NCI-H2081 treated with DMSO at 0.1 percent for 48 hours (cell line): ENCODE measurements at places on chromosomes 3 and 15.

DNA sequence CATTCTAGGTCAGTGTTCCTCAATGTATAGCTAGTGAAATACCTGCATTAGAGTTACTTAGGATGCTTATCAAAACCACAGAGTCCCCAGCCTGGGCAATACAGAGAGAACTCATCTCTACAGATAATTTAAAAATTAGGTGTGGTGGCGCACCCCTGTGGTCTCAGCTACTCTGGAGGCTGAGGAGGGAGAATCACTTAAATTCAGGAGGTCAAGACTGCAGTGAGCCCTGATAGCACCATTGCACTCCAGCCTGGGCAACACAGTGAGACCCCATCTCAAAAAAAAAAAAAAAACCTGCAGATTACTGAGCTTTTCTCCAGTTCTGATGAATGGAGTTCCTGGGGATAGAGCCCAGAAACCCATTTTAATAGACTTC lies 10.1 kb upstream of the MINDY2 start:
- no peak for DNase-seq

- no peak for DNase-seq
Measured at GRCh38 chr3:133606902-133607301, 33.4 kb downstream of the CDV3 start.

DNA sequence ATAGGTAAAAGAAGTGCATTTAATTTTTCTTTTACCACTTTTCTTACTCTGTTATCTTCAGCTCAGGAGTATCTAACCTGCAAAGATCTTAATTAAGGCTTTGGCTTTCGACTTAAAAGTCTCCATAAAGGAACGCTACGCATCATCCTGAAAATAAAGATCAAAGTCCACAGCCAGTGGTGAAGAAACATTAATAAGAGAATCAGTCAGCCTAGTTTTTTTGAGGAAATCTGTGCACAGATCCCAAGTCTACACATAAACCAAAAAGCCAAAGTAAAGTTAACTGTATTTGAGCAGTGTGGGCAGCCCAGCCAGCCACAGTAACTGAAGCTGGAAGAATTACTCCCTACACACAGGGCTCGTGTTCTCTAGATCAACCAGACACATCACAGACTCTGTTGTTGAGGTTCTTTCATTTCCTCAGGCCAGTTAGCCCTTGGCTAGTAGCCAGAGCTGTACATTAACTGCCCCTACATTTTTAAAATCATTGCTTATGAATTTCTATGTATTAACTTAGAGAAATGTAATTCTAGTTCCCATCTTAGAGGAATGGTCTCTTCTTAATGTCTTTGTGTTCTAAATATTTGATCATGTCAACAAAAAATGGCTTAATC lies 6.9 kb downstream of the LRRC2 start:
- no peak for DNase-seq

DNA sequence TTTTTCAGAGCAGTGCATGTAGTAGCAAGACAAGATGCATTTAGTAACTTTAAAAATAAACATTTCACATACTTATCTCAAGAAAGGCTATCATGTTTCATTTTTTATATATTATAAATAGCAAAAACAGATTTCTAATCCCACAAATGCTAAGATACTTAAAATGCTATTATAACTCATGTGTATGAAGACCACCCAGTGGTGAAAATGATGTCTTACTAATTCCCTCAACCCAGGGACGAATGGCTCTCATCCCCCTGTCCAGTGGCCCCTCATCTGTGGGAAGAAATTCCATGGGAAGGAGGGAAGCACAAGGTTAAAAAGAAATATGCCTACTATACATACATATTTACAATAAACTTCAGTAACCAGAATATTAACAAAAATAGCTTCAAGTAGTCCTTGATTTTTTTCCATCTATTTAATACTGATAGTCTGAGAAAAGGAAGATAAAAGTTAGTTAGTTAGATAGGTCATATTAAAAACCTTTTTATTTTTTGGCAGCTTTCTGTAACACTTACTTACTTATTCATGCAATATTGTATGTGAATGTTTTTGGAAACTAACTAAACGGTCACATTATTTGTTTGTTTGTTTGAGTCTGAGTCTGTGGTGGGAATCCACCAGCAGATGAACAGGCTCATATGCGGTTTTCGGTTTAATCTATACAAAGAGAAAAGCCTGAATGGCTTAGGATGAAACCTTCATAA lies 14.8 kb downstream of the NR2E3 start:
- DNase-seq: no peak

DNA sequence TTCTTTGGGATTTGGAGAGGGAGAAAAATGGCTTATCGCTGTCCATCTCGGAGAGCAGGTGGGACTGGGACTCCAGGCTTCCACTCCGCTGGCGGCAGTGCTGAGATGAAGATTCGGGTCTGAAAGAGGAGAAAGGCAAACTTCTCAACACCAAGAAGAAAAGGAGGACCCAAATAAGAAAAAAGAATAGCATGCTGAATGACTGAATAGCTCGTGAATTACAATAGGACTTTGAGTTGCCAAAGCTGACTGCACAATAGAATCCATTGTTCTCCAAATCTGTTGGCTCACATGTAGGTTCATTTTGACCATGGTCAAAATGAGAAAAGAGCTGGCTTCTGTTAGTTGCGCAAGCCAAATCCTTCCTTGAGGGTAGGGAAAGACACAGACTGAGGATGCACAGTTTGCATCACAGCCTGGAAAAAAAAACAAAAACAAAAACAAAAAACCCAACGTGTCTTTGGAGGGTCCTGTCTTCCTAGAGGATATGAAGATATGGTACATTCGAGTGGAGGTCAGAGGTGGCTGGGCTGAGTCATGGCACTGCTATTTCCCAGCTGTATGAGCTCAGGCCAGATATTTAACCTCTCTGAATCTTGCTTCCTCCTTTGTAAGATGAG lies 59.3 kb upstream of the LMOD3 start:
- DNase-seq: no peak

DNA sequence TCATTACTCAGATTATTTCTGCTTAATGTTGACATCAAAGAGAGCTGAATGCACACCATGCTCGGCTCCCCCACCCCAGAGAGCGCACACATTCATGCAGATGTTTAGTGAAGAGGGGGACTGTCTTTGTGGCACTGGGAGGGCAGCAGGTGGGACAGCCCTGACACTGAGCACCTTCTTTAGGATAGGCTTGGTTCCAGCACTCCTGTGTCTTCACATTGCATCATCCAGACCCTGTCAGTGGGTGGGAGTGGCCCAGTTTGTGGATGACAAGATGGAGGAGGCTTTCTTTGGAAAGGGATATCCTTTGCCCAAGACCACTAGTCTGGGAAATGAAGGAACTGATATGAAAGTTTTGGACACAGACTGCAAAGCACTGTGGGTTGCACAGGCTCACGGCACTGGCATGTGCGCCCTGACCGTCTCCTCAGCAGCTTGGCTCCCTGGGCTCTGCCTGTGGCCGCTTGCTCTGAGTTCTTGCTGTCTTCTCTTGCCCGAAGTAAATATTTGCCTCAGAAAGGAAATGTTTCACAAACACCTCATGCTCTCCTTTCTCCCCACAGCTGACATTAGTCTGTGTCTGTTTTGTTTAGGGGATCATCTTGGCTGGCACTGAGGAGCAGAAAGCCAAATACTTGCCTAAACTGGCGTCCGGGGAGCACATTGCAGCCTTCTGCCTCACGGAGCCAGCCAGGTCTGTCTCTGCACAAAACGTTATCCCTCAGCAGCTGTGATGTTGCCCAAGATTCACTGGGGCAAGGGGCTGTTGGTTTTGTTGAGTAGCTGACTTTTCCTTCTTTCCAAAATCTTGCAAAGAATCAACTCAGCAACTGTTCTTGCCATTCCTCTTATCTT lies 16.6 kb downstream of the ACAD9 start:
- DNase-seq: no peak
